Foreskin keratinocyte (primary cell): ENCODE measurements at places on chromosomes 2 and 18. TPM values are rescaled to one million over a fixed set of nuclear protein-coding genes. Genes with fewer than 3 reads are reported as not detected.

DNA sequence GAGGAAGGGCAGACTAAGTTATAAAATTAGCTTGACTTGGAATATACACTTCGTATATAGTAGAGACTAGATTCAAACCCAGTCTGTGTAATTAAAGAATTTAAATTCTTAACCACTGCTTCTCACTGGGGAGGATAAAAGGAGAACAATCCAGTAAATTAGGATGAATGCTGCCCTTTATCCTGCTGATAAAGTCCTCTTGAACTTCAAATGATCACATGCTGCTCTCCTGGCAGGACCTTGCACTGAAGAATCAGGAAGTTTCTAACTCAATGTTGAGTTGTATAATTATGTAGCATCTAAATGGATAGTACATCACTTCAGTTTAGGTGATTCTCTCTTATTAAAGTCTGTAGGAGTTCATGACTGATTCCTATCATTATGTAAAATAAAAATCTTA lies 1179.7 kb downstream of the DSC3 start:
- DNase-seq, result no peak

- no peak for DNase-seq
Measured at GRCh38 chr2:190640117-190640516, 8.8 kb upstream of the NAB1 start.

- peak; percentile 74 for DNase-seq
Measured at GRCh38 chr2:46216213-46216612, 81.0 kb upstream of the EPAS1 start.

DNA sequence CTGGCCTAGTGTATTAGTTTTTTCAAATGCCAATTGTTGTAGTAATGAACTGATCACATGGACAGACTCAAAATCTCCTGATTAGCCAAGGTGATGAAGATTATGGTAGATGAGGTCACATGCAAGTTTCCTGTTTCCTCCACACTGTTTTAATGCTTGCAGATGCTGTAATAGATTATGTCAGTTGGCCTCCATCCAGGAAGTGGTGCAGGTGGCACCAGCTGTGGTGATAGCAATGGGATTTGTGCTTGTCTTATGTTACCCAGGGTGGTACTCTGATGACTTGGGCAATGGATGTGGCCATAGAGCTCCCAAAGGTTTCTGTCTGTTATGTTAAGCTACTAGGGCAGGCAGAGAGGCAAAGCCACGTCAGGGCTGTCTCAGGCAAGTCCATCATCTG lies 332.9 kb upstream of the DDX18 start:
- DNase-seq, result no peak

GRCh38 chr2:189150033-189150432 lies 29.5 kb downstream of the COL5A2 start:
- peak; percentile 58 for DNase-seq

- peak; percentile 58 for DNase-seq
Measured at GRCh38 chr2:196143730-196144131, 27.6 kb downstream of the STK17B start.

Gene MZT2A
- 206 and 383 TPM in 2 replicates for total RNA-seq

Gene GRHL1
- total RNA-seq, result 0.92 and 1.2 TPM in 2 replicates
